ENCODE measurements at places on chromosomes 1 and 21.

DNA sequence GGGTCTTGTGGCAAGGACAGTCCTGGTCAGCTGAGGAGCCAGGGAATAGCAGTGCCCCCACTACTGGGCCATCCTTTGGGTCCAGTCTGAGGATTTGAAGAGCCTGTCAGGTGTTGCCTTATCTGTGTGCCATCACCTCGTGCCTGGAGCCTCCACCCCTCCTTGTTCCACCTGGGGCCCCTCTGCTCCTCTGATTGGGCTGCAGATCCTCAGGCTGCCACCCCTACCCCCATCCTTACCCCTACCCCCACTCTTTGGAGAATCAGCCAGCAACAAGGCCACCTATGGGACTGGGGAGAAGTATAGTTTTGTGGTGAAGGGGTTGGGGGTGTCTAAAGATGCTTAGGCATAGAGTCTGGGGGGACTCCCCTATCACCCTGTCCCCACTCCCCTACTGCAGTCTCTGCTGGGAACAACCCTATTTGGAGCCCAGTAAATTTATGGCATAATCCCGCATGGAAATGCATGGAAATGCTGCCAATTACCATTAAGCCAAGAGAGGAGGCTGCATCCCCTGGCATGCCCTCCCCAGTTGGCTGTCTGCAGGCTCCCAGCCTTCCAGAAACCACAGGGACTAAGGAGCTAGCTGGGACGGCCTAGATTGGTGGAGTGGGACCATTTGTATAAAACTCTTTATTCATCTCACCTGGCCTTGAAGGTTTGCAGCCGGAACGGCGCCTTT is 142.7 kb upstream of the CSF3R start:
- no peak for DNase-seq

GRCh38 chr1:37574834-37575480 is 18.2 kb downstream of the DNALI1 start:
- no peak for DNase-seq

- no peak for DNase-seq
These were observed 29.3 kb downstream of the MACO1 start for GRCh38 chr1:25460020-25460419.

GRCh38 chr1:43452789-43453441 is 816 bp downstream of the HYI start:
- no peak for DNase-seq

- no peak for DNase-seq
These were observed 9.9 kb upstream of the HSPG2 start for GRCh38 chr1:21946836-21947587.

- DNase-seq = no peak
These were observed 325.7 kb upstream of the LYPLAL1 start for GRCh38 chr1:218848009-218848408.

DNA sequence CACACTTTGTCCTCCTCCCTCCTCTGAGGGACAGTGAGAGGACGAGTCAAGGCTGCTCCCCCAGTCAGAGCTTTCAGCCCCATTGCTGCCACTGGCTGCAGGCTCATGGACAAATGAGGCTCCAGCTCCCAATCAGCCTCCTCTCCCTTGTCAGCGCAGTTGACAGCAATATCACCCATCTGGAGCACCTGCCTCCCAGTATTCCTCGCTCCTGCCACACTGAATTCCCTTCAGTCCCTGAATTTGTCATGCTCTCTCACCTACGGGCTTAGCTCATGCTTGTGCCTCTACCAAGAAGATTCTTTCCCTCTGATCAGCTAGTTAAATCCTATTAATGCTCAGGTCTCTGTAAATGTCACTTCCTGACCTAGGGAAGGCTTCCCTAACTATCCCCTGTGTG is 54.4 kb upstream of the SYT6 start:
- no peak for DNase-seq

GRCh38 chr1:225460737-225461532 is 33.1 kb upstream of the LBR start:
- peak; percentile 86 for DNase-seq

Measured in CD4-positive, alpha-beta T cell treated with Interleukin-2 at 100 ng/mL for 4 hours (primary cell).